Stimulated activated CD8-positive, alpha-beta memory T cell treated with anti-CD3 and anti-CD28 coated beads, Interleukin-15, amount 100 ng/mL, for 1 hour (primary cell): ENCODE measurements at places on chromosomes 3 and 15.

DNA sequence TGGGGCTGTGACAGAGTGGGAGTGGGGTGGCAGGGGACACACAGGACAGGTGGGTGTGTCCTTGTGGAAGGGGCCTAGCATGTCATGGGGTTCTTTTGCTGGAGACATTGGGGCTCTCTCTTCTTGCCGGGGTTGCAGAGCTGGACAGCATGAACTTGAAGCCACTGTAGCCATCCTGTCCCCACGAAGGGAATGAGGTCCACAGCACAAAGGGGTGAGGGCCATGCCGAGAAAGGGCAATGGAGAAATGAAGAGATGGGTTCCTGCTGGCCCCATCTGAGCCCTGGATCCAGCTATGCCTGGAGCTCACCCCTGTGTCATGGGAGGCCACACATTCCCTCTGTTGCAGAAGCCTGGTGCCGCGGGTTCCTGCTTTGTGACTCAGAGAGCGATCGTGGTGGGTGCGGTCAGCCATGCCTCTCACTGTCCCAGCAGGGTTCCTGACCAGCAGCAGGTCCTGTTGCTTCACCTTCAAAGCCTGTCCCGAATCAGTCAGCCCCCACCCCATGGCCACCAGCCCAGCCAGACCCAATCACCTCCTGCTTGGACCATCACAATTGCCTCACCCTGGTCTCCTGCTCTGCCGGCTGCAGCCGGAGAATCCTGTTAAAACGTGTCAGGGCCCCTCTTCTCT is 50.0 kb downstream of the DNAJB8 start:
- no peak for DNase-seq

DNA sequence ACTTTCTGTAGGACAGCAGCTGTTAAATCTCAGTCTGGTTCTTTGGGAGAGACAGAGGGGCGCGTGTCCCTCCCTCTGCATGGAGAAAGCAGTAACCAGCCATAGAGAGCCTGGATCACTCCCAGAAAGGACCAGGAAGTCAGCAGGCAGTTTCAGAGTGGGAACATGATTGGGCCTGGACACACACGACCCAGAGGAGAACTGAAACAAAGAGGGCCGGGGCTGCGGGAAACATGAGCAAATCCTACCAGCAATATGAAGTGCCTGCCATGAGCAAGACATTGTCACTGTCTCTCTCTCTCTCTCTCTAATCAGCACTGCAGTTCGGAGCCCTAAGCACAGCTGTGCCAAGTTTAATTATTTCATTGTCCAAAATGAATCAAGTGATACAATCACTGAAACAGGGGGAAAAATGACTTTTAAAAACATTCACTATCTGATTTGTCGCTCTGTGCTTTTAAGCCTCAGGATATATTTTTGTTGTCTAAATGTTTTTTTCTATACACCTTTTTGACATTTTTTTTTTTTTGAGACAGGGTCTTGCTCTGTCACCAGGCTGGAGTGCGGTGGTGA is 17.6 kb downstream of the MUC13 start:
- DNase-seq, result no peak

GRCh38 chr15:77622209-77622933 is 10.3 kb downstream of the LINGO1 start:
- DNase-seq, result no peak

- DNase-seq, result no peak
These were observed 17.9 kb downstream of the TMEM40 start for GRCh38 chr3:12741209-12741608.

DNA sequence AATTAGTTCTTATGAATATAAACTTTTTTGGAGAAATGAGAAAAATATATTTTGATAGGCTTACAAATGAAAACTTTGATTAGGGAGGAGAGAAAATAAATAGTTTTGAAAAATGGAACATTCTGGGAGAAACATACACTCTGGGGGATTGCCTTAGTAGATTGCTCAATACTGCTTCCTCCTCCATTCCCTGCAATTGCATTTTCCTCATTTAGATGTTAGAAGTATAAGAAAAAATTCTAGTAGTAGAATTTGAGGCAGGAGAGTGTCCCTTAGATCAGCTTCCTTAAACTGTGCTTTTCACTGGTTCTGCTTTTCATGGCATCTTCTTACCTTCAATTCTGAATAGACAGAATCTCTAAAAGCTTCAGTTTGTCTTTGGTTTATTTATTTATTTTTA is 46.2 kb upstream of the CTDSPL2 start:
- no peak for DNase-seq

DNA sequence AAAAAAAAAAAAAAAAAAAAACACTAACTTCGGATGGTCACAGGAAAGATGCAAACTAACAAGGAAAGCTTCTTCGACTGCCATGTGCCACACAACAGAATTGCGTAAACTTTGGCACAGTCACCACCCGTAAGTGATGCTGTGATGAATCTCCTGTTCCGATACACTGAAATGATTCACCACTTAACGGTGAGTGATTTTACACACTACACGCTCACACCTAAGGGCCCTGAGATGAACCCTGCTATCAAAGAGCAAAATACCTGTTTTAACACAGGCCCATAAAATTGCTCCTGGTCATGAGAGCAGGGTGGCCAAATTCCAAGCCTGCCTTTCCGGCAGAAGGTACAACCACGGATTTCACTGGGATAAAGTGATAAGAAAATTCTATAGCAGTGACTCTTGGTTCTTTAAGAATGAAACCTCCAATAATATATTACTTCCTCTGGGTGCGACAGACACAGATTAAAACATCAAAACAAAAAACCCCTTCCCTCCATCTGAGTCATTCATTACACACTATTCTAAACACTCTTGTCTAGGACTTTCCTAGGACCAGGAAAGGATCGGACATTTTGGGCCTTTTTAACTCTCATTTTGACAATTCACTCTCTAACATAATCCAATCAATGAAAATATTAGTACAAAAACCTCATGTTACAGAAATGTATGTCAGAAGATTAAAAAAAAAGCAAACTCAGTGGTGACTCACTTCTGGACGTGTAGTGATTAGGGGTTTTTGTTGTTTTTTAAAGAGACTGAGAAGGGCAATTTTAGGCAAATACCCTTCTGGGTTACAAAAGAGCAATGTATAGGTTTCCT is 28.3 kb downstream of the LRIG1 start:
- no peak for DNase-seq

GRCh38 chr3:42666022-42666421 is 12.5 kb downstream of the ZBTB47 start:
- DNase-seq, result no peak

DNA sequence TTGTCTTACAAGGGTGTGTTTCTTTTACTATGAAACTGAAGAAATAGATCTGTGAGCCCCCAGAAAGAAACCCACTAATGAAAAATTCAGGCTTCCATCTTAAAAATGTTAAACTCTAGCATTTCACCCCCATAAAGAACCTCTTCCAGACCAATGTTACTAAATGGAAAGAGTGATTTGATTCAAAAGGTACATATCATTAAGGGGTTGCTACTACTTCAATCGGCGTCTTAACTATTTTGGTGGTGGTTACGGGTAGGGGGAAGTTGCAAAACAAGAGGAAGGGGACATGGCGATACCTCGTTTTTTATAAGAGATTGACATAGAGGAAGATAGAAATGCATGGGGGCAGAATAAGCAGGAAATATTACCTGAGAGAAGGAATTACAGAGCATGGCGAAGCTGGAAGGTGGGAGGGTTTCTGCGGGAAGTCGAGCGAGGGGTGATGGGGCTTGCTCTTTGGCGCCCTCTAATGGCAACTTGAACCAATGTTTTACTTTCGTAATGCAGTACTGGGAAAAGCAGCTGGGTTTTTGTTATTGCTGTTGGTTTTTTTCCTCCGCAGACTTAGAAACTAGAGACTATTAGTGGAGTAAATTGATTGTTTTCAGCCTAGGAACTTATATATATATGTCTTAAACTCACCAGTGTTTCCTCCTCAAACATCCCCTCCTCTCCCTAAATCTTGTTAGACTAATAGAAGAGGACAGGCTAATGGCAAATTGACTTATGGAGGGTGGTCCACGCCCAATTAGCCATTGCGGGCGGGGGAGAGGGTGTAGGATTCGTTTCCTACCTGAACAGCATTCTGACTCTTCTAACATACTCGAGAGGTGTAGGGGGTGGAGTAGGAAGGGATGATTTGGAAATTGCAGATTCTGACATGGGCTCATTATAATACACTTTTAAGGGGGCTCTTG is 11.3 kb upstream of the SOX2 start:
- DNase-seq, result no peak

- DNase-seq, result no peak
These were observed 61.4 kb downstream of the UMPS start for GRCh38 chr3:124791639-124792151.

DNA sequence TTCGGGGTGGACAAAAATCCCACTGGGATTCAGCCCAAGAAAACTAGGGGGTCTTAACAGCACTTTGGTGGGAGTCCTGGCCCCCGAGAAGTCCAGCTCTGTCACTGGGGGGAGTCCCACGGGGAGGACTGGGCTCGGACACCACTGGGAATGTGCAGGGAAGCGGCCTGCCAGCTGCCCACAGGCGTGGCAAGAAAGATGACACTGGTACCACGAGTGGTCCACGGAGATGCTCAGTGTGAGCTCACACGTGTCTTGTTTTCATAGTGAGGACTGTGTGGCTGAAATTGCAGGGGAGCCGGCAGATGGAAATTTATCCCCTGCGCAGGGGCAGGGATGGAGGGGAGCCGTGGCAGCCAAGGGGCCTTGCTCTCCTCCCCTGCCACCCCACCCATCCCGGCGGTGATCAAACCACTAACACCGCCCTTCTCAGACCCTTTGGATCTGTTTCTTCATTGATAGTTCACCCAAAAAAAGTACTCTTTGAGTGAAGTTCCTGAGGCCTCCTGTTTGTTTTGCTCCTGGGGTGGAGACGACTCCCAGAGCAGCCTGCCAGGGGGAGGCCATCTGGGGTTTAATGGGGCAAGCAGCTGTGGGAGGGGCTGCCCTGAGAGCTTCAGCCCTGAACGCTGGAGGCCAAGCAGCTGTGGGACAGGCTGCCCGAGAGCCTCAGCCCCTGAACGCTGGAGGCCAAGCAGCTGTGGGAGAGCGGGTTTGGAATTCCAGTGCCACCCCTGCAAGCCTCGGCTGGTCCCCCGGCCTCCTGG is 130.9 kb downstream of the LRRK1 start:
- no peak for DNase-seq

- DNase-seq, result no peak
These were observed 35.2 kb downstream of the USP13 start for GRCh38 chr3:179687967-179688535.

GRCh38 chr3:191227541-191227940 is 28.5 kb downstream of the OSTN start:
- DNase-seq, result no peak

GRCh38 chr3:150373234-150373875 is 34.7 kb upstream of the TSC22D2 start:
- DNase-seq, result no peak

- no peak for DNase-seq
These were observed 77.9 kb upstream of the IGSF10 start for GRCh38 chr3:151538456-151539393.

GRCh38 chr3:187719628-187720336 is 17.4 kb upstream of the RTP2 start:
- no peak for DNase-seq

DNA sequence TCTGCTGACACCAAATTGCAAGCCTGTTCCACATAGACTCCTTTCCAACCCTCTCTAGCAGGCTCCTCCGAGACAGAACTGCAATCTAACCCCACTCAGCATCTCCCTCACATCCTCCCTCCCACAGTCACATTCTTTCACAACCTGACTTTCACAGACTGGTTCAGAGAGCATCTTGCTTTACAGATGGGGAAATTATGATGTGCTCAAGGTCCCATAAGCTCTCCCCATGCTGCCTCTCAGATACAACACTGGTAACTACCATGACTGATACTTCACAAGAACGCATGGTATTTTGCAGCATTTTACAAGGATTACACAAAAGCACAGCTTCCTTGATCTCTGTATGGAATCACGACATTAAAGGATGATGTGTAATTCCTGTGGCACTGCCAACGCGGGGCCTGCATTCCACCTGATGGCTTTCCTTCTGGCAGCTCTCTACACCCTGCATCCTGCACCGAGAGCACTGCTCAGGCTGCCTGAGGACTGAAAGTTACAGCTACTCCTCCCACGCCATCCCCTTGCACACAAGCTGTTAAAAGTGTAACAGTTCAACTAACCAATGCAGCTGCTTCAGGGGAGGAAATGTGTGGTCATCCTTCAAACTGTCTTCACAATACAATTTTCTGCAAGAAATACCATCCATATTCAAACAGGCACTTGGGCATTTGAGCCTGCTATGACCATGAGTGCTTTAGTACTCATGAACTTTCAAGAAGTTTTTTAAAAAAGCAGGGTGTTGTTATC is 27.6 kb downstream of the TBC1D2B start:
- no peak for DNase-seq

GRCh38 chr3:43779850-43780249 is 89.1 kb downstream of the ABHD5 start:
- no peak for DNase-seq

- DNase-seq, result no peak
These were observed 1.6 kb downstream of the NMD3 start for GRCh38 chr3:161222662-161223061.

GRCh38 chr3:73609315-73609641 is 15.5 kb downstream of the PDZRN3 start:
- DNase-seq, result no peak

GRCh38 chr3:55296791-55297190 is 190.3 kb downstream of the WNT5A start:
- no peak for DNase-seq

DNA sequence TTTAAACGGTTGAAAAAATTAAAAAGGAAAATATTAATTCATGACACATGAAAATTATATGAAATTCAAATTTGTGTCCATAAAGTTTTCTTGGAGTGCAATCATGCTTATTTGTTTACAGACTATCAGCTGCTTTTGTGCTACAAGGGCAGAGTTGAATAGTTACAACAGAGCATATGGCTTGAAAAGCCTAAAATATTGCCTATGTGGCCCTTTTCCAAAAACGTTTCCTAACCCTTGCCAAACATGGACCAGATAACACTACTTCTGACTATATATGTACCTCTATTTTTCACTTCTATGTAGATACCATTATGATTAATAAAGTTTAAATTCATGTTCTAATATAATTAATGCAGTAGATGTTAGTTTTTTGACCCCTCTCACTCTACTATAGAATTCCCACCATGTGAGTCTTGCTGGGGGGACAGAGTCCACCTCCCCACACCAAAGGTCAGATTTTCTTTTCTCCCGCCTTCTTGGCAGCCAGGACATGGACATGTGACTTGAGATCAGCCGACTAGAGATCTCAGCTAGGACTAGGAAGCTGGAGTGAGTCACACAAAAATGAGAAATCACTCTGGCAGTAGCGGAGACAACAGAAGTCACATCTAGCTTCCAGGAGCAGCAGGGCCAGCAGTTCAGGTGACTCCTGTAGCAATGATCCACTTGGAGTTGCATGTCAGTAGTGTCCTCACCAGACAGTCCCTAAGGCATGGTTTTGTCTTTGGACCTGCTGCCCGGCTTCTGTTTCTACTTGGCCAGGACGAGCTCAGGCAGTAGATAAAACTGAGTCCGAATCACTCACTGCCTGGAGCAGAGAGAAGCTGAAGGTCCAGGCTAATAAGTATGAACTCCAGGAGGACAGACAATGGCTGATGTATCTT is 22.4 kb downstream of the CIAO2A start:
- DNase-seq, result no peak

- no peak for DNase-seq
These were observed 163.1 kb downstream of the MYRIP start for GRCh38 chr3:39972508-39972907.

GRCh38 chr3:150073513-150073912 is 102.8 kb upstream of the PFN2 start:
- no peak for DNase-seq

GRCh38 chr15:47437491-47437890 is 279.8 kb upstream of the SEMA6D start:
- no peak for DNase-seq

- no peak for DNase-seq
These were observed 59.1 kb upstream of the SPRED1 start for GRCh38 chr15:38193496-38193895.
